MG63 (cell line): ENCODE measurements at places on chromosomes 3 and 15.
A peak's percentile ranks its signal among the peaks of the same experiment; 100 is the strongest.

GRCh38 chr3:194939949-194940770 lies 254.5 kb downstream of the FAM43A start:
- no peak for DNase-seq

DNA sequence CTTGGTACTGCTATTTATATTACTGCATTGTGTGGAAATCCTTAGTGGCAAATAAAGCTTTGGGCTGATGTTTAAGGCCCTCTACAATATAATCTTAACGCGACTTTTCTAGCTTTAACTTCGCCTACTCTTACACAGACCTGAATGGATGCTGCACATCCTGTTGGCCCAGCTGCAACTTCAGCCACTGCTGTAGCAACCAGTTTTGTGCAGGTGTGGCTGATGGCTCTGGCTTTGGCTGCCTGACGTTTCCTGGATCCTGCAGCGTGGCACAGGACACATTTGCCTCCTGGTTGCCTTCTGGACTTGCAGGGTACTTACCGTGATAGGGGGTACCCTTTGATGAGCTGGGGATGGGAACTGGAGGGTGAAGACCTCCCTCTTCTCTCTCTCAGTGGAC lies 20.2 kb upstream of the ERICH6 start:
- no peak for DNase-seq

DNA sequence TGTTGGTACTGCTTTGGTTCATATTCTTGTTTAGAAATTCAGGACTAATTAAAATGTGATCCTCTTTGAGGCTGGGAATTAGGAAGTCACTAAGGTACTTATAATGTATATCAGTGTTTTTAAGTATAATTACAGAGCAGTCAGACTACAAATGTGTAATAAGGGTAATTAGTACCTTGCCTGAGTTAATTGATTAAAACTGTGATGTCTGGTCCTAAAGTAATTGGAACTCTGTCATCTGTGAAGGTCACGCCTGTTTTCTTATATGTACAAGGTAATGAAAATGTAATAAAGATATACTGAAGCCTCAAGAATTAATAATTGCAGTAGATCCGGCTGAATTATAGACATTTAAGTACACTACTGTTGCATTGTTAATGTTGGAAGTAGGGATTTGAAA lies 32.8 kb downstream of the RIOX2 start:
- no peak for DNase-seq

DNA sequence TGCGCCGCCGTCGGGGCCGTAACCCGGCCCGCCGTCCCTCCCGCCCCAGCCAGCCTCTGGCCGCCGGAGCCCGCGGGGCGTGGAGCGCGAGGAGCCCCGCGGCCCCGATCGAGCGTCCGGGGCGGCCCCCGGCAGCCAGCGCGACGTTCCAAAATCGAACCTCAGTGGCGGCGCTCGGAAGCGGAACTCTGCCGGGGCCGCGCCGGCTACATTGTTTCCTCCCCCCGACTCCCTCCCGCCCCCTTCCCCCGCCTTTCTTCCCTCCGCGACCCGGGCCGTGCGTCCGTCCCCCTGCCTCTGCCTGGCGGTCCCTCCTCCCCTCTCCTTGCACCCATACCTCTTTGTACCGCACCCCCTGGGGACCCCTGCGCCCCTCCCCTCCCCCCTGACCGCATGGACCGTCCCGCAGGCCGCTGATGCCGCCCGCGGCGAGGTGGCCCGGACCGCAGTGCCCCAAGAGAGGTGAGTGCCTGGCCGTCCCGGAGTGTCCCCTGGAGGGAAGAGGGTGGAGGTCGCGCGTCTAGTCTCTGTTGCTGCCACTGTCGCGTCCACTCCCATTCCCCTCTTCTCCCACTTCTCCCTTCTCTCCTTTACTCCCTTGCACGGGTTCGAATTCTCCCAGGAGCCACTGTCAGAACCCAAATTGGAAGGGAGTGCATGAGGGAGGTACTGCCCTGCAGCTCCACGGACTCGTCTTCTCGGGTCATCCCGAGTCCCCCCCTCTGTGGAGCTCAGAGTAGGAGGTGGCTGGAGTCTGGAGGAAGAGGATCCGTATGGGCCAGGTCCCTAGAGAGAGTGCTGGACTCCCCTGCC lies 585 bp downstream of the CSK start:
- DNase-seq = peak; percentile 42

DNA sequence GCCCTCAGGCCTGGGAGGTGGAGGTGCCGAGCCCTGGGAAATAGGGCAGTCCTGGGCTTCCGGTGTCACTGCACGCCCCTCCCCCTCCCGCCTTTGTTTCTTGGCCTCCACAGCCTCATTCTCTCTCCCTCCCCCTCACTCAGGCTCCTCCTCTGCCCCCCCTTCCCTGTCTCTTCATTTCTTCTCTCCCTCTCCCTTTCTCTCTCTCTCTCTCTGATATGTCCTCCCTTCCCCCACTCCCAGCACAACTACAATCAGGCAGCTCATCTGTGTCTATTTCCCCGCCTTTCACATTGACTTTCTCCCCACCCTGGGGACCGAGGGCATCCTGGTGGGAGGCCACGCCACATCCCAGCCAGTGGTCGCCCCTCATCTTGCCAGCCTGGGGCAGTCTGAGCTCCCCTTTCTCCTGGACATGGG lies 40.2 kb downstream of the IDH2 start:
- DNase-seq = no peak

DNA sequence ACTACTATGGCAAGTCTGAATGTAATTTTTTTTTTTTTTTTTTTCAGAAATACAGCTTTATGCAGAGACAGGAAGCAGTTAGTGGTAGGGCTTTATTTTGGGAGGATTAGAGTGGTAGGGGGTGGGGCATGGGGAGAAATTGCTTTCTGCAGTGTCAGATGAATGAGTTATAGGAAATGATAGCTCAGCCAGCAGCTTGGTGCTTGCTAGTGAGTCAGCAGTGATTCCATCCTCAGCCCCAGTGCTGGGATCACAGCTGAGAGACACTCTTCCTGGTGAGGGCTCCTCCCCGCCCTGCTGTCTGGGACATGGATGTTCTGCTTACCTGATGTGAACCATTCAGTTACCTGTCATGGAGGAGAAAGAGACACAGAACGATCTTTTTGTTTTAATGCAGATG lies 39.6 kb downstream of the SEMA6D start:
- peak; percentile 81 for DNase-seq

- no peak for DNase-seq
These were observed 81.4 kb downstream of the MBNL1 start for GRCh38 chr3:152350139-152350538.

DNA sequence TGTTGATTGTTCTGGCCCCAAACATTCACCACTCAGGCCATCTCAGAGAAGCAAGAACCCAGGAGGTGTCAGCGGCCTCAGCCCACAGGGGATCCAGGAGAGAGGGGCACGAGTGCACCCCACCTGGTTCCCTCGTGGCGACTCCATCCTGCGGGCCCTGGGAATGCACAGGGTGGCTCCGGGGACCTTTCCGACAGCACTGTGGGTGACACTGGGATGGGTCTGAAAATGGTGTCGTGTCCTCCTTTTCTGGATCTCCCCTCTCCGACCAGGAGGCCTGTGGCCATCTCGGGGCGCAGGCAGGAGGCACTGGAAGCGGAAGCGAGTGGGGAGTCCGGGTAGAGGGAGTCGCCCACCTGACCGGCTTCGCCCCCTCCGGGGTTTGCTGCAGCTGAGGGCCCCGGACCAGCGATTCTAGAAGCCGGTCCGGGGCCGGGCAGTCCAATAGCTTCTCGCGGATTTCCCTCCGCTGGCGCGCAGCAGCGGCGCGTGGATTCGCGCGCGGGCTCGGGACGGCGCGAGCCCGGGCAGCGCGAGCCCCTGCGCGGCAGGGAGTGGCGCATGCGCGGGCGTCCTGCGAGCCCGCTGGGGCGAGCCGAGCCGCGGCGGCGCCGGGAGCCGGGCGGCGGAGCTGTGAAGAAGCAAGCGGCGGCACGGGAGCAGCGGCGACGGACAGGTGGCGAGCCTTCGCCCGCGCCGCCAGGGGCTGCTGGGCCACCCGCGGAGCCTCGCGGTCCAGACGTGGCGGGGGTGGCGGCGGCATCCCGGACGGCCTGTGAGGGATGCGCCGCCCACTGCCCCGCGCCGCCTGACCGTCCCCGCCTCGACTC lies at the start of gene DOCK3:
TSS of gene DOCK3 (plus strand) at position 579 of the 830 bp plus-strand sequence. CDS start 337 bp downstream, outside the sequence.
- peak; percentile 33 for DNase-seq

DNA sequence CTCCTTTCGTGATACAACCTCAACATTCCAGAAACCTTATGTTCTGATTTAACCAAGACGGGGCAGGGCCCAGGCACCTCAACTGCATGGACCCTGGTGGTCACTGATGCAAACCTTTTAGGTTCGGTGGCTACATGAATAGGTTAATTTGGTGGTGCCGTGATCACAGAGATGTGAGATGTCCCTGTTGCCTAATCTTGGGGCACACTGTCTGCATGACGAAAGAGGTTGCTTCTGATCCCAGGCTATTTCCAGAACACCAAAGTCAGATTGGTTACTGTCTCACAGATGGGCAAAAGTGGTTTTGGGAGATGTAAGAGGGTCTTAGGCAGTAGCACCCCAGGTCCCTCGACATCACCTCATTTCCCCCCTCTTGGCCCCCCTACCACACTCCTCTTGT lies 4.0 kb upstream of the CCR1 start:
- no peak for DNase-seq

DNA sequence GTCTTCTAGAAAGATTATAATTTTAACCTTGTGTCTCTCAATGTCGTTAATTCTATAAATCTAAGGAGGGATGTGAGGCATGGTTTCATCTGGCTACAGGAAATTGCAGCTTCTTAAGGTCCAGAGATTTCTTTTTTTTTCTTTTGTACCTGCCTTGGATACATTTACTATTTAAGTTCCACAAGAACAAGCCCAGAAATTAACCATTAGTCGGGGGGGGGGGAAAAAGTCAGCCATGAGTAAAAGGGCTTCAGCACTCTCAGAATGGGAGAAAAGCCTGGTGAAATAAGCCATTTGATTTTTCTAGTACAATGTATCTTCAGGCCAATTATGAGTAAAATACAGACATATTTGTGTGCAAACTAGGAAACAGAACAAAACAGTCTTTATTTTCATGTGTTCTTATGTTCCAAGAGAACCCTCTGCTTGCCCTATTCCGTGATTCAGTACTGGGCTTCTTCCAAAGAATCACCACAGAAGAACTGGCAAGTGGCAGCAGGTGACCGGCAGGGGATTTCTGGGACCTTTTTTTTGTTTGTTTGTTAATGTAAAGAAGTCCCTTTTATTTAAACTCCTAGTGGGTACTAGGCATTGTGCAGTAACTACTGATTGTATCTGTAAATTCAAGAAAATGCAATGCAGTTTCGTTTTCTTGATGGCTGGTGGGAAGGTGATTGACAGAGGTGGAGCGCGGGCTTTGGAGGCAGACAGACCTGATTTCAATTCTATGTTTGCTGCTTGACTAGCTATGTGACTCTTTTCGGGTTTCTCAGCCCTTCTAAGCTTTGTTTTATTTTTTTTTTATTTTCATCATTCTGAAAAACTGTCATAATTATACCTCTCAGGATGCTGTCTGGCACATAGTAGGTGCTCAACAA lies 82.5 kb downstream of the PEX5L start:
- no peak for DNase-seq

GRCh38 chr3:195048059-195048905 lies 222.7 kb downstream of the XXYLT1 start:
- DNase-seq = no peak

DNA sequence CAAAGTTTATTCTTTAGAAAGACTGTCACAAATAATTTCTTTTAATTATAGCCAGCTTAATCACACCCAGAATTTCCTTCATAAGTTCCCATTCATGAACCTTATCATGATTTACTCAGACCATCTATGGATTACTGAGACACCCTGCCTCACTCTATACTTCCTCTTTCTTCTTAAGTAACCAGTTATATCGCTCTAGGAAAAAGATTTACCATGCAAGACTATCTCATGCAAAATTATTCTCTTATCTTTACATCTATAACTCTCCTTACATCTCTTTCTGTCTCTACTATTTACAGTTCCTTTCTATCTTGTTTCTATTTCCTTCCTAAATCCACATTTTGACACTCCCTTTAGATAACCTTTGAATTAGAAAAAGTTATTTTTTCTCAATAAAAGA lies 316.8 kb downstream of the POLQ start:
- no peak for DNase-seq

DNA sequence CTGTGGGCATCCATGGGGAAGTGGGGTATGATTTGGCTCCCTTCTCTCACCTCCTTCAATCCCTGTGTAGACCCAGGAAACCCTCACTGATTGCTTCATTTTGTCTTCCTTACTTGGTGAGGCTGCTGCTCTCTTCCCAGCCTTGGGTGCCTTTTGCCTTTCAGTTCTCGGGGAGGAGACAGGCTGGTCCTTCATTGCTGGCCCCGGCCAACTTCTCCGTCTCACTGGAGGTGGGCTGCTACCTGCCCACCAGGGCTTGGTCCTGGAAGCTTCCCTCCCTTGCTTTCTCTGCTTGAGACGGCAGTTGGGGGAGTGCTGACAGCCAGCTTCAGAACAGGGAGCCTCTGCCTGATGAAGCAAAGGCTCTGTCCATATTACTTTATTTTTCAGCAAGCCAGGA lies 4.7 kb downstream of the FOXL2 start:
- DNase-seq = no peak

- DNase-seq = no peak
These were observed 185.2 kb upstream of the RGMA start for GRCh38 chr15:93274257-93274656.

GRCh38 chr15:93771196-93772030 lies 459.9 kb upstream of the MCTP2 start:
- DNase-seq = no peak

- DNase-seq = peak; percentile 7
These were observed 68.1 kb upstream of the DCLK3 start for GRCh38 chr3:36832406-36832805.
